ENCODE measurements at places on chromosomes 16 and 17.
A peak's percentile ranks its signal among the peaks of the same experiment; 100 is the strongest.

DNA sequence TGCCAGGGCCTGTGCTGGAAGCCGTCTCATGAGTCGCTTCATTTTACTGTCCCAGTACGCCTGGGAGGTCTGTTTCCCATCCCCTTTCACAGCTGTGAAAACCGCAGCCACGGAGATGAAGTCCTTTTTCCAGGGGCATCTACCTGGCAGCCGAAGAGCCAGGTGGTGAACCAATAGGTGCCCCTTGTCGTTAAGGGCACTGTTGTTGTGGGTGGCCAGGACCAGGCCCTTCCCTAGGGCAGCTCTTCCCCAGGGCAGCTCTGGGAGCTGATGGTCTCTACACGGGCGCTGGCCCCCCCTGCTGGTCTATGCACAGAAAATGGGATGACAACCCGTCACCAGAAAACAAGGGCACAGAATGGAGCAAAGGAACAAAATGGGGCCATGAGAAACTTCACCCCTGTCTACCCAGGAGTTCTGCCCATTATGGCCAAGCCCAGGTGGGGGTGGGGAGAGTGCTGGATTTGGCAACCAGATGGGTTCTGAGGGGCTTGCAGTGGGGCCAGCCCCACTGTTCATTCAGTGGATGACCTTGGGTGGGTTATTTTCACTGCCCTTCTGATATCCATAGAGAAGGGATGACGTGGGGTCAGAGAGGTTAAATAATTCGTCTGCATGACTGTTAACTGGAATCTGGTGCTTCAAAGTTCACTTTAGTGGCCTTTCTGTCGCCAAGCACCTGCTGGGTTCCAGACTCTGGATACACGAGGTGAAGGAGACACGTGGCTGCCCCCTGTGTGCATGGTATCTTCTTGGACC is 11.5 kb downstream of the RMI2 start:
- DNase-seq, result peak; percentile 55

- no peak for DNase-seq
Observed at GRCh38 chr16:24589997-24590396, 50.6 kb downstream of the RBBP6 start.

DNA sequence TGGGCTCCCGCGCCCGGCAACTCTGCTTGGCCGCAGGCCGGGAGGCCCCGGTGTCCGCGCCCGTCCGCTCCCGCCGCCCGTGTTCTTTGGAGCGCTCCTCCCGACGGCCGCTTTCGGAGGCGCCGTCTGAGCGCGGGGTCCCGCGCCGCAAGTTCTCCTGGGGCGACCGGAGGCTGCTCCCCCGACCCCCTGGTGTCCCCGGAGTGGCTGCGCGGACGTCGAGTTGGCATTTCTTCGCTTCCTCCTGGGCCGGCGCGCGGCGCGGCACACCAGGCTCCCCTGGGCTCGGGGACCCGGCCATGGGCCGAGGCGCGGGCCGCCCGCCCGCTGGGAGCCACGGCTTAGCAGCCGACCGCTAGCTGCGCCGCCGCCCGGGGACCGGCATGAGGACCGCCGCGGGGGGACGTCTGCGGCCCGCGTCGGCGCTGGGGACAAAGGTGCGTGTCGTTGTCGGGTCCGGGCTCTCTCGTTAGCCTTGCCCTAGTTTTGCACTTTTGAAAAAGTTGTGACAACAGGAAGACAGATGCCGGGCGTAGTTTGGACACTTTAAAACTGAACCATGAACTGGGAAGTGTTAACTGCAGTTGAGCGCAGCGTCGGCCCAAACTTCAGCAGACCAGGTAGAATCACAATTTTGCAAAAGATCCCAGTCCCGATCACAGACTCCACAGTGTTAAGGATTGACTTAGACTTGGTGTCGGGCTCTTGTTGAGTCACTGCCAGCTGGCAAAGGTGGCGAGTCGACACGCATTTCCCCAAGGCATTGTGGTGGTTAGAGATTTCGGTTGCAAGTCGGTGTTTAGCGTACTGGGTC is 700 bp downstream of the UBN1 start:
- DNase-seq, result no peak

- DNase-seq, result no peak
Observed at GRCh38 chr16:66878067-66878466, 2.2 kb upstream of the PDP2 start.

- DNase-seq, result no peak
Observed at GRCh38 chr16:14495213-14496046, 134.6 kb downstream of the PARN start.

DNA sequence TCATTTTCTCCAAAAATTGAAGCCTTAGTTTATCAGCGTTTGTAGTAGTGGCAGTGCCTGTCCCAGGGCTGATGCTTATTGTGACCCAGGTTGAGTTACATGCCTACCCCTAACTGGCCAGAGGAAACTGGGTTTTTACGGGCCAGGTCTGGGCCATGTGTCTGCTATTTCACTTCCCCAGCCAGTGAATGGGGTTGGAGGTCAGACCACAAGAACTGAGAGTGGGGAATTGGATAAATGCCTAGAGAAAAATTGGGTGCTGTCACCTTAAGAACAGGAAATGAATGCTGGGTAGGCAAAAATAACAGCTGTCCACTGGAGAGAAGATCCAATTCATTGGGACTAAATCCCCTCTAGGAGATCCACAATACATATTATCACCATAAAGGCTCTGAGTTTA is 5.2 kb downstream of the ADPRM start:
- no peak for DNase-seq

DNA sequence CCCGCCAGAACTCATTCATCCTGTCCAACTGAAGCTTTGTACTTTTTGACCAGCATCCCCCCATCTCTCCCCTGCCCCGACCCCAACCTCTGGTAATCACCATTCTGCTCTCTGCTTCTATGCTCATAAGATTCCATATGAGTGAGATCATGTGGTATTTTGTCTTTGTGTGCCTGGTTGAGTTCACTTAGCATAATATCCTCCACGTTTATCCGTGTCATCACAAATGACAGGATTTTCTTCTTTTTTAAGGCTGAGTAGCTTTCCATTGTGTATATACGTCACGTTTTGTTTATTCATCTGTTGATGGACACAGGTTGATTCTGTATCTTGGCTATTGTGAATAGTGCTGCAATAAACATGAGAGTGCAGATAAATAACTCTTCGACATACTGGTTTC is 278.9 kb downstream of the SNX29 start:
- DNase-seq, result no peak

DNA sequence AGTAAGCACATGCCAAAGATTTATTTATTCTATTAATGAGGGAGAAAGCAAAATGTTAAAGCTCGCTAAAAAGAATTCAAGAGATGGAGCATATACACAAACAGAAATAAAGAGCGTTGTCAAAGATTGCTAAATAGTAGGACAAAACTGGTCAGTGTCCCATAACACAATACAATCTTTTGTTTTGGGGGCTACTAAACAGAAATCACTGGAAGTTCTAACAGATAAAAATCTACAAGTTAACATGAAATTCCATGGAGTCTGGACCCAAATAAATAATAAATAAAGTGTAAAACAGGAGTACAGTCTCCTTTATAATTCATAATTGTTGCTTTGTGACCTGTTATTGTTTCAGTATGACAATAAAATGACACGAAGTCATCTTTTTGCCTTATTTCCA is 115.2 kb upstream of the CNTNAP4 start:
- no peak for DNase-seq

DNA sequence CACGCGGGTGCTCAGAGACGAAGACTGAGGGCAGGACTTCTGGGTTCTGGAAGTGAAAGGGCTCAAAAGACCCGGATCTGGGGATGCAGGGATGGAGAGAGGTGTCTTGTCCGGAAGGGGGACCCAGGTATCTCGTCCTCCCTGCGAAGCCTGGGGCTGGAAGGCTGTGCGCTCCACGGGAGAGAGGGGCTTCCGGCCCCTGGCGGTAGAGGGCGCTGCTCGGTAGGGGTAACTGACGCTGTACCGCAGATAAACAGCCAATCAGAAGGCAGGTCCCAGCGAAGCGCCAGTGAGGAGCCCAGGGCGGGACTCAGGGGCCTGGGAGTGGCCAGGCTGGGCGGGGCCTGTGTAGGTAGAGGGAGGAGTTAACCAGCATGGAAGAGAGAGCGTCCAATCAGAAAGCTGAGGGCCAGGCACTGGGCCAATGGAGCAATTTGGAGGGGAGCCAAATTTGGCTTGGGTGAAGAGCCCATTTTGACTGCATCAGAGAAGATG is 804 bp downstream of the TGFB1I1 start:
- no peak for DNase-seq

DNA sequence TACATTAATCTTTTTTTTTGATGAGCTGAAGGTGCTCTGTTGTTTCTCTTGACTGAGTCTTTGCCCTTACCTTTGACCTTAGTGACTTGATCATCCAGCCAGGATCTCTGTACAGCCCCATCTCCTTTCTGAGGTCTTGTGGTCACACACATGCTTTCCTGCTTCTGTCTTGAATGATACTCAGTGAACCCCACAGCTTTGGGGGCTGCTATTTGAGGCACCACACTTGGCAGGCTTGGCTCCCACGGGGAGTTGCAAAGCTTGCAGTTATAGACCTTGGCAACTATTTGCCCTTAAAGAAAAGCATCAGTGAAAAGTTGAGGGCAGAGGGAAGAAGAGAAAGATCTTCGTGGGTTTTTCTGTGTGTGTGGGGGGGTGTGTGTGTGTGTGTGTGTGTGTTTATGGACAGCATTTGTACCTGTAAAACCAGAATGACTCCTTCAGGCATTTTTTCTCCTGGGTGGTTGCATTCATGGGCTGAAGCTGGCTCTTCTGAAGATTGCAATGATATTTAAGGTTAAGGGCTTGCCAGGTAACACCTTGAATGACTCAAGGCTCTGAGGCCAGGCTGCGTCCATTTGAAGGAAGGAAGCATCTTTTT is 101.6 kb downstream of the MSI2 start:
- no peak for DNase-seq

DNA sequence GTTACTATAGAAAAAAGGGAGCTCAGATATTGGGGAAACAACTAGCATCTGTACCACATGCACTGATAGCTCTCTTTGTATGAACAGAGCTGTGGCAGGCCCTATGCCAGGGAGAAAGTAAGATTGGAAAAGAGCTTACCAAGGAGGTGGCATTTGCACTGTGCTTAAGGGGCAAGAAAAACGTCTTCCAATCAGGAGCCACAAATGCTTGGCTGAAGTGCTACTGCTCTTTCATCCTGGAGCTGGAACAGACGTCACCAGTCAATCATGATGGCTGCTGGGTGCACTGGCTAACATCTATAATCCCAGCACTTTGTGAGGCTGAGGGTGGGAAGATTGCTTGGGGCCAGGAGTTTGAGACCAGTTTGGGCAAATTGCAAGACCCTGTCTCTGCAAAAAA is 218.5 kb downstream of the SEC14L1 start:
- no peak for DNase-seq

DNA sequence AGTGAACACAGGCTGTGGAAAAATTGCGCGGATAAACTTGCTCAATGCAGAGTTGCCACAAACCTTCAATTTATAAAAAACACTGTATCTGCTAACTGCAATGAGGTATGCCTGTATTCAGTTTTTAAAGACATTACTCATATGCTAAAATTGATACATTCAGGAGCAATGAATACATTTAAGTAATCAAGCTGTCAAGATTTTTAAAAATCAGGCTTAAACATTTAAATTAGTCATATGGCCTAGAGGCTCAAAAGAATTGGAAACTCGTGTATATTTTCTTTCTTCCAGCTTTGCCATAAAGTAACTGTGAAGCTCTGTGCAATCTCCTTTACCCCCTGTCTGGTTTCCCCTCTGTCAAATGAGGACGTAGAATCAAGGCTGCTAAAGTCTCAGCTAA is 4.1 kb downstream of the SYNRG start:
- no peak for DNase-seq

DNA sequence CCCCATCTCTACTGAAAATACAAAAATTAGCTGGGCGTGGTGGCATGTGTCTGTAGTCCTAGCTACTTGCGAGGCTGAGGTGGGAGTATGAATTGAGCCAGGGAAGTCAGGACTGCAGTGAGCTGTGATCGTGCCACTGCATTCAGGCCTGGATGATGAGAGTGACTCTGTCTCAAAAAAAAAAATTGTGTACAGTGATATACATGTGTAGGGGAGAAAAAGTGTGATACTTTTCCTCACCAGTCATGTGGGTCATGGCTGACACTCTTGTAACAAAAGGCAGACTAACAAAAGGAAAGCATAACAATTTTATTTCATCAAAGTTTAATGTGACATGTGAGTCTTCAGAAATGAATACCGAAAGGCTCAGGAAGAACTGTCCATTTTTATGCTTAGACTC is 2.0 kb upstream of the ABCC12 start:
- DNase-seq, result no peak

- no peak for DNase-seq
Observed at GRCh38 chr16:68472581-68472980, 24.3 kb upstream of the SMPD3 start.

All from NT2/D1 (cell line).